ENCODE measurements at places on chromosomes 7 and 10.

DNA sequence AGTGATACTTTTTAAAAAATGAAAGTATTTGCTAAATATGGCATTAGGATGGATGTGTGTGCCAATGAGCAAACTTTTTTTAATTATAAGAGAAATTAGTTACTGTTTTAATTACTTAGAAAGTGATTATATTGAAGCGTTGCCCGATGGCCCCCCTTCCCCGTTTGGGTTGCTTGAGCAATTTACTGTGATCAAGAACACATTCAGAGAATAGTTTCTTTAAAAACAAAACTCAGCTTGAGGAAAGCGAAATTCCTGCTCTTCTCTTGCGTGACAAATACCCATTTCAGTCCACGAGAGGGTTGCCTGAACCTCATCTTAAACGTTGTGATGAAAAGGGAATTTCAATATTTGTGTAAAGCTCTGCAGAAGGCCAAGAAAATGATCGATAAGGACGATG, 234.1 kb downstream of the GATA3 start:
- DNase-seq, result no peak

GRCh38 chr7:84297616-84298015, 103.0 kb upstream of the SEMA3A start:
- DNase-seq, result no peak

DNA sequence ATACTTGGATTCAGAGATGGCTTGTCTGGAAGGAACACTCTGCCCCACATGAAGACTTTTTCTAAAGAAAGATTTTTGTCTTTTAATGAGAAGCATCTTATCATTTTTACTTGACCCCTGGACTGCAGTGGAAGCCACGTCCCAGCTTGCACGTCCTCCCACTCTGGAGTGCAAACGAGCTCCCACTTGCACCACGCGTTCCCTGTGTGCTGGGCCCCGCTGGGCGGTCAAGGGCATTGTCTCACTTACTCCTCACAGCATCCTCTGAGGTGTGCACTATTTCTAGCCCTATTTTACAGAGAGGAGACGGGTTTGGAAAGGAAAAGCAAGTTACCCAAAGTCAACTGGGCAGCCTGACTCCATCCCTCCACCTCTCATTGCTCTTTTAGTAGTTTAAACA, 175.2 kb downstream of the HIBADH start:
- no peak for DNase-seq

- no peak for DNase-seq
Observed at GRCh38 chr10:77284797-77285196, 352.8 kb downstream of the KCNMA1 start.

GRCh38 chr7:48667407-48667806, 256.9 kb upstream of the CDC14C start:
- no peak for DNase-seq

DNA sequence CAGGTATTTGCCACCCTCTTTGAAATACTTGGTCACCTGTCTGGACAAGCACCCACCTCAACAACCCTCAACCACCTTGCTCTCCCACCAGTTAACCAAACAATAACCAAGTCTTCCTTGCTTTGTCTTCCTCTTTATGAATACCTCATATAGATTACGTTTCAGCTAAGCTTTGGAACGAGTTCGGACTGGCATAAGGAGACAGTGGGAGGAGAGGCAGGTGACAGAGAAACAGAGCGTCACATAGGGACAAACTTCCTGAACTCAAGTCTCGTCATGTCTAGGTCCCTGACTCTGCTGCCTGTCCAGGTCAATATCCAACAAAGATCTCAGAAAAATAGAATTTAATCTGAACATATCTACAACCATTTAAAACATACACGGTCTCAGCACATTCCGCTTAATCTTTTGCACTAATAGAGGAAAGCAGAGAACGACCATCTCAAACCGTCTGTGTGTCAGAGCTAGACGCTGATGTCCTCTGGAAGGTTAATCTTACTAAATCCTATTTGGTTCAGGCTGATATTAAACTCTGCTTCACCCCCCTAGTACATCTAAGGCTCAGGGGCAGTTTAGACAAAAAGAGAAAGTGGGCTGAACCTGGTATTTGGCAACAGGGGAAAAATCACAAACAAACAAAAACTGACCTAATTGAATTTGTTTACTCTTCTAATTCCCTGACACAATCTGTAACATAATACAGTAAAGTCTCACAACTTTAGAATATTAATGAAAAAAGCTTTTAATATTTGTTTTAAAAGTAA, 26.4 kb upstream of the SVOPL start:
- no peak for DNase-seq

DNA sequence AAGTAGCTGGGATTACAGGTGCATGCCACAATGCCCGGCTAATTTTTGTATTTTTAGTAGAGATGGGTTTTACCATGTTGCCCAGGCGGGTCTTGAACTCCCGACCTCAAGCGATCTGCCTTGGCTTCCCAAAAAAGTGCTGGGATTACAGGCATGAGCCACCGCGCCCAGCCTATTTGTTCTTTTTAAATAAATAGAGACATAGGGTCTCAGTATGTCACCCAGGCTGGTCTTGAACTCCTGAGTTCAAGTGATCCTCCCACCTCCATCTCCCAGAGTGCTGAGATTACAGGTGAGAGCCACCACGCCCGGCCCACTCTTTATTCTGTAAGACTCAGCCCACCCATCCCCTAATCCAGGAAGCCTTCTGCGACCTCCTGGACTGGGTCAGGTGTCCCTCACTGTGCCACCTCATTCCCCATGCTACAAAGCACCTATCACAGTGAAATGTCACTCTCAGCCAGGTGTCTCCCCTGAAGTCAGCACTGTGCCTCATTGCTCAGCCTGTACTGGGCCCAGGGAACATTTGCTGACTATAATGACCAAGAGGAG, 2.8 kb downstream of the TMEM120A start:
- no peak for DNase-seq

DNA sequence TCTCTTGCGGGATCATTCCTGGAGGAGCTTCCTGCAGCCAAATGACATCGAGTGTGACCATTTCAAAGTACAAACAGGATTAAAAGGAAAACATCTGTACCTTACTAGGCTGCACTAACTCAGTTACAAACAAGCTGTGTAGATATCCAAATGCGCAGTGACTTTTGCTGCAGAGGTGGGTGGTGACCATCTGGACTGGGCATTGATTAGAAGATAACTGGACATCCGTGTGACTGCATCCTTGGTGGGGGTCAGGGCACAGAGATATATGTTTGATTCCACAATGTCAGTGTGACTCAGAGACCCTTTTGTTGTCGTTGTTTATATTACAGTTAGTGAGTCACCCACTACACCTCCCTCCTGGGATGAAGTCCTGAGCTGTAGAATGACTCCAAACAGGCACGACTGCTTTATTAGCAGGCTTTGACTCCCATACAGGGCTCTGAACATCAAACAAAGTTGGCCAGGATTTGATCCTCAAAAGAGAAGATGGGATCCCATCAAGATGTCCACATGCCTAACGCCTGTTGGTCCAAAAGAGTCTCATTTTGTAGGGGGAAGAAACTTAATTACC, 56.7 kb upstream of the SDK1 start:
- DNase-seq, result no peak

- DNase-seq, result no peak
Observed at GRCh38 chr10:108037061-108037460, 872.6 kb upstream of the SORCS1 start.

DNA sequence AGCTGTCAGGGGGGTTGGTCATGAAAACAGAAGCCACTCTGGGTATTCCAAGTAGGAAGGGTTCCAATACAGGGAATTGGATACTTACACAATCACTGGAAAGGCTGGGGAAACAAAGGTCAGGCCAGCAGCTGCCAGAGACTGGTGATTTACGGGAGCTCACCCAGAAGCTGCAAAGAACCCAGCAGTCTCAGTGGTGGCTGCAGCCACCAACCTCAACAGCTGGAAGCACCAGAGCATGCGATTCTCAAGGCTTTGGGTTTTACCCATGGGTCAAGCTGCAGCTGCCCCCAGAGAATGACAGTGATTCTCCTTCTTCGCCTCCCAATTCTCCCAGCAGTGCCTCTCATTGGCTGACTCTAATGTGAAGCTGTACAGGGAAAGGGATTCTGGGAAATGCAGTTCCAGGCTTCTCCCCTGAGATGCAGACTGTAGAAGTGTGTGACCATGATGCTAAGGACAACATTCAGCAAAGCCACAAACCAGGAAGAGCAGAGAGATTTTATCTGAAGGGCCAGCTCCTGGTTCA, 107.2 kb upstream of the TCF7L2 start:
- DNase-seq, result no peak

DNA sequence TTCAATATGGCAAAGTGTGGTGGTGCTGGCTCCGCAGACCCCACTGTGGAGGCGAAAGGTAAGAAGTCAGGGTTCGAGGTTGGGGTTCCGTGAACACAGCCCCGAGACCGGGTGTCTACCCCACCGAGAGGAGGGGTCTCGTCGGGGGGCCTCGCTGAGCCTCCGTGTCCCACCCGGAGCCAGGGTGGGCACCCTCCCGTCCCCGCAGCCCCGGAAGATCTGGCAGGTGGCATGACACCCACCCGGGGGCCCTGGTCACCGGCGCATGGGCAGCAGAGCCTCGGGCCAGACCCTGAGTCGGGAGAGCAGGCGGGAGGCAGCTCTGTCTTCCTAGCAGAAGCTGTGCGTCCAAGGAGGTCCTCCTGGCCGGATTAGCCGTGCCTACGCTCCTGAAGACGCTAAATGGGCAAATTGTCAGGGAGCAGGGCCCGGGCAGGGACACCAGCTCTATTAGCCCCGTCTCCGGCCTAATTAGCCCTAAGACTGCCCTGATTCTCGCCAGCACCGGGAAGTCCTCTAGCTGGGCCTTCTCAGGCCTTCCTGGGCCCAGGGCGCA, 56.4 kb downstream of the UNCX start:
- no peak for DNase-seq

- DNase-seq, result no peak
Observed at GRCh38 chr10:124114696-124115095, 21.3 kb upstream of the CHST15 start.

DNA sequence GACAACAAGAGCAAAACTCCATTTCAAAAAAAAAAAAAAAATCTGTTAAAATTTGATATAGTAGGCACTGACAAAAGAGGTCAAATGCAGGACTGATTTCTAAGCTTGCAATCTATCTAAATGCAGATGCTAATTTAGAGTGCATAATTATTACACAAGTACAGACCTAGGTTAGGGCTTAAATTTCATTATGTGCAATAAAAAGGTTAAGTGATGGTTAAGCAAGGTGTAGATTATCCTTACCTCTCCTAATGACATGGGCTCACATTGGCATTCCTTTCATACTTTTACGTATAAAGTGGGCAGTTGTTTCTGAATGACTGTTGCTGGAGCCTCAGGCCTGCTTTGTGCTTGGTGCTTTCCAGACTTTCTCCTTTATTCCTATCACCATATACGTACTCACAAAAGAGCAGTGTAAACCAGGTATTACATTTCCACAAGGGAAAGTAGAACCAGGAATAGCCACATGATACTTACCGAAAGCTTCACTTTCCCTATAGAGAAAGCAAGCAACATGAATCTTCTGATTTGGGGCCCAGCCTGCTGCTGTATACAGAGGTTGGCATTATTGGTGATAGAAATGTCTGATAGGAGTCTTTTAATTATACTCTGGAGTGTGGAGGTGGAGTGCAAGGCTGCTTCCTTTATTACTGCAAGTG, 2.2 kb upstream of the CHCHD1 start:
- no peak for DNase-seq

- DNase-seq, result no peak
Observed at GRCh38 chr7:51368334-51368733, 51.7 kb upstream of the COBL start.

DNA sequence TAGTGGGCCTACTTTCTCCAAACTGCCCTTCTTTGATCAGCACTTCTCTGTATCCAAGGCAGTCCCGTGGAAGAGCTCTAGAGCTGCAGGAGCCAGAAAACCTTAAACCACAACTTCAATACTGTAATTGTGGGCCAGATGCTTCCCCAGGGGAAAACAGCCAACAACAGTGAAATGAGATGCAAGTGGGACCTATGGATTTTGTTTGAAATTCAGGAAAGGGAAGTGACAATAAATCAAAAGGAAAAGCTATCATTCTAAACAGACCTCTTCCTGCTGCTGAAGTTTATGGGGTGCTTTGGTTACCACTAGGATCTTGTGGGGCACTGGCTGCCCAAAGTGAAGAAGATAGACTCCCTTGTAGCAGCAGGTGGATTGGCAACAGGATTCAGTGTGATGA, 1031.7 kb downstream of the LRMDA start:
- DNase-seq, result no peak

GRCh38 chr7:156836443-156836842, 56.5 kb downstream of the LMBR1 start:
- DNase-seq, result no peak

DNA sequence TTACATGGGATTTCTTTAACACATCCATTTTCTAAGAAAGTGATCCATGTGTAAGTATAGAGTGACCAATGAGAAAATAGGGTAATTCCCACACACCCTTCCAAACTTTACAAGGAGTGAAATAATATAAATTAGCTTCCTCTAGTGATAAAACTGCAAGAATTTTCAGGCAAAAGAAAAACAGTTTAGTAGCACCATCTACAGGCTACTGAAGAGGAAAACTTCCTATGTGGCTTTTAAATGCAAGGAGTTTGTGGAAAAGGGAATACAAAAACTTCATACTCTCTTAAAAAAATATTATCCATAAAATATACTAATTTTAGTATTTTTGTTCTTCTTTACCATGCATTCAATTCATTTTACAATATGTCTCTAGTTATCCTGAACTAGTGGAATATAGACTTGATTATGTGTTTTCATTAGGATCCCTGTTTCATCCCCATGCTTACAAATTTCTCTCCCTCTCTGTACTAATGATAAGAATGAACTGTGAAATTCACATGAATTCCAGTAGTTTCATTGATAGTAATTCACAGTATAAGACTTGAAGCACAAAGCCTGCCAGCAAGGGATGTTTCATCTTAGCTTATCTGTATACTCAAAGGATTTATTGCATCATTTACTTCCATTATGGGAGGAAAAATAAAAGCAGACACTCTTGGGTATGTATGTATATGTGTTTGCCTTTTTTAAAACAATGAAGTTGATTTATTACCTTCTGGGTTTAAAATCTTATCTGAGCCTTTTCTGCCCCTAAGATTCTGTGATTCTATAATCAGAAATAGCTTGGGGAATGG, 442.9 kb downstream of the AUTS2 start:
- no peak for DNase-seq

- no peak for DNase-seq
Observed at GRCh38 chr7:36967387-36967786, 243.1 kb upstream of the AOAH start.

DNA sequence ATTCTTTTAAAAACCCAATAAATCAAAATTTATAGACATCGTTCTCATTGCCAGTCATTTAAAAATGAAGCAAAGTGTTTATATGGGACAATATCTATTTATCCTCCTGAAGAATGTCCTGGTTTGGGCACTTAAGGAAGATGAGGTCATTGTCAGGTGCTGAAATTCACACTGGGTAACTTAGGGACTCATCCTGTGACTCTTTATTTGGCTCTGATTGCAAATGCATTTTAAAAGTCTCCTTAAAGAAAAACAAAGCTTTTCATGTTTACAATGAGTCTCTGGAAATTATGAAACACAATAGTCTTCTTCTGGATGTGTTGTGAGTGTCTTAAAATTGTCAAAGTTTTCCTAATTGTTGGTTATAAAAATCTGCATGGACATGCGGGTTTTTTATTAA, 69.5 kb upstream of the GPR158 start:
- DNase-seq, result no peak

- DNase-seq, result no peak
Observed at GRCh38 chr7:111886233-111886632, 320.0 kb downstream of the DOCK4 start.

- DNase-seq, result no peak
Observed at GRCh38 chr10:11546581-11546980, 64.9 kb downstream of the USP6NL start.

- DNase-seq, result no peak
Observed at GRCh38 chr7:5477126-5477525, 53.5 kb upstream of the TNRC18 start.

Measured in GF-D8 (cell line).